ENCODE measurements at places on chromosomes 1 and 21.

- DNase-seq = no peak
Measured at GRCh38 chr1:229970714-229971113, 96.3 kb upstream of the GALNT2 start.

DNA sequence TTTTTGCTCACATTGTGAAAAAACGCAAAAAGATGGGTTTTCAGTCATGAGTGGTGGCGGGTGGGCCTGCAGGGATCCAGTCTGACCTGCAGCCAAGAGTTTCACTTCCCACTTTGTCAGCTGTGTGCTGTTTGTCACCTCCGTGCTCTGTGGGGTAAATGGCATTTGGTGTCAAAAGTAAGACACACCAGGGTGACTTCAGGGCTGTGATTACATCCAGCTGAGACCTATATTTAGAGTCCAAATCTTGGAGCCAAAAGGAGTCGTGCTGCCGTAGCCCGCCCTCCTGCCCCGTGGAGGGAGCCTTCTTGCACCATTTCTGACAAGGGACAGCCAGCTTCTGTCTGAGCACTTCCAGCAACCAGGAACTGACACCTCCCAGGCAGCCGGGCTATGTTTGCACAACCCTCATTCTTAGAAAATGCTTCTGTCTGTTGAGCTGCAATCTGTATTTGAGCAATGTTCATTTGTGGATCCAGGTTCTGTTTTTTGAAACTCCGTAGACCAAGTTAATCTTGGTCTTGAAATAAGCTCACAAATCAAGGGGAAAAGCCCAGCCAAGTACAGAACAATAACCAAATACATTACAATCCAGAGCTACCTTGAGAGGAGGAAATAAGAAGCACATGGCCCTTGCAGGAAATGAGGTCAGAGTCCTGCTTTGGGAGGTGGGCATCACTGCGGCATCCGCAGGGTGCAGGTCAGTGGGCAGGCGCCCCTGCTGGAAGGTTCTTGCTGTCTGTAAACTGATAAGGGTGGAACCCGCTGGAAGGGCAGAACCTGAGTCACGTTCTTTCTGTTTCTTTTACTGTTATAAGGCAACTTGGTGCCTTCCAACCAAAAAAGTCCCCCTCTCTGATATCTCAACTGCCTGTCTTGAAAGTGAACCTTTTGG lies 14.4 kb downstream of the ABCG1 start:
- DNase-seq = peak; percentile 69

DNA sequence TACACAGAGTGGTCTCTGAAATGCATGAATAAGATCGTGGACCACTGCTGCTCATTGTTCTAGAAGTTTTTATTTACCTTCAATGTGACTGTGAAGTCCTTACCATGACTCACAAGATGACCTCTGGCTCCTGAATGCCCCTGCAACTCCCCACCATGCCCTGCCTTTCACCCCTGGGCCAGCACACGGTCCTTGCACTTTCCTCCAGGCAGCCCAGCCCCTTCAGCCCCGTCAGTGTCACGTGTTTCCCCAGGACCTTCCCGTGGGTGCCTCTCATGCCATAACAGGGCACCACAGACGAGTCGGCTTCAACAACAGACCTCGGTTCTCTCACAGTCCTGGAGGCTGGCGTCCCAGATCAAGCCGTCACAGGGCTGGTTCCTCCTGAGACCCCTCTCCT lies 62.1 kb downstream of the B3GALT5 start:
- DNase-seq = no peak

DNA sequence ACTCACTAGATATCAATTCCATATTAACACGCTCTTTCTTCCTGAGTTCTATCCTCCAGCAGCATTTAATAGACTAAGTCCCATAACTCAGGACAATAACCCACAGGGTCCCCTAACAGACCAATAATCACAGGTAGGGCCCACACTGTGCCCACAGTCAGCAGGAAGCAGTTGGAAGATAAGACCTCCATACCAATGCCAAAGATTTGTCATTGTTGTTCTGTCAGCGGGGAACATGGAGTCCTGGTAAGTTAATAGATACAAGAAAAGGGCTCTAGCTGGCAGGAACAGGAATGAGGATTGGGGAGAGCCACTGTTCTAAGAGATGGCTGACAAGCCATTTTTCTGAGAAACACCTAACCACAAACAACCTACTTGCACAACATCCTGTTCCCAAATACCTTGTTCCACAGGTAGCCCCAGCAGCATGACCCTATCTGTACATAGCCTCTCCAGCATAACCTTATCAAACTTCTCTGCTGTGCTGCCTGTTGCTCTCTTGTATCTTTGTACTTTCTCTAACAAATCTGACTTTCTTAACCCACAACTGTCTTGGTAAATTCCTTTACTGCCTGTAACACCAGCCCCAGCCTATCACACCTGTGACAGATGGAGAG lies 142.0 kb upstream of the KCNJ15 start:
- DNase-seq = no peak

DNA sequence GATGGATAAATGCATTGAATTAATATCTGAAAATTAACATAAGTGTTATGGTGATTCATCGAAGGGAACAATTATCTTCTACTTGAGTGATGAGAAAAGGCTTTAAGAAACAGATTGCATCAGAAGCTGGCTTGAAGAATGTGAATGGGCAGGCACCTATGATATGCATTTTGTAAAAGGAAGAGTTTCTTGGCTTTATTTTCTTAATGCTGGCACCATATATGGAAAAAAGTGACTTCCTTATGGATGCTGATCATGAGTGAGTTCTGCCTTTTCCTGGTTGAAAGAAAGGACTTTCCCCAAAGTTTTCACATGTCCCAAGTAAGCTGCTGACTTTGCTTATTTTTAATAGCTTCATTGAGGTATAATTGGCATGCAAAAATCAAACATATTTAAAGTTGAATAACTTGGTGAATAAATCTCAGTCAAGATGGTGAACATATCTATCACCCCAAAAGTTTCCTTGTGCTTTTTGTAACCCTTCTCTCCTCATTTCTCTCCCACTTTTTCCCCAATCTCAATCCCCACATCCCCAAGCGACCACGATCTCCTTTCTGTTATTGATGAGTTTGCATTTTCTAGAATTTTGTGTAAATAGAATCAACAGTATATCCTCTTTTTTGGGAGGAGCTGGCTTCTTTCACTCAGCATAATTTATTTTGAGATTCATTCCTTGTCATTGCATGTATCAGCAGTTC lies 74.2 kb downstream of the SPATA46 start:
- DNase-seq = no peak

- DNase-seq = no peak
Measured at GRCh38 chr1:30290581-30290980, 432.8 kb downstream of the MATN1 start.

Measured in NCI-H510A treated with DMSO at 0.1 percent for 48 hours (cell line).